ENCODE measurements at places on chromosomes 3 and 15. TPM values are rescaled to one million over a fixed set of nuclear protein-coding genes. Genes with fewer than 3 reads are reported as not detected.

DNA sequence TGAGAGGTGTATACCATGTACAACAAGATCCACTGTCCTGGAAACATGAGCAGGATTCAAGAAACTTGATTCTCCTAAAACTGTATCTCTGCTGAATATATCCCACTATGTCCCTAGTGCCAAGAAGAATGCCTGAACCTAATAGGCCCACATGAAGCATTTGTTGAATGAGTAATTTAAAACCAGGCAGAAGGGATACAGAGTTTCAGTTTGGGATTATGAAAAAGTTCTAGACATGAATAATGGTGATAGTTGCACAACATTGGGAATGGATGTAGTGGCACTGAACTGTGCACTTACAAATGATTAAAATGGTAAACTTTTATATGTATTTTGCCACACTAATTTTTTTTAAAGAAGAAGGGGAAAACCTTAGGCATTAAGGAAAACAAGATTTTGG is 261.1 kb downstream of the IL5RA start:
- DNase-seq = no peak

GRCh38 chr15:48566668-48567067 is 78.8 kb downstream of the FBN1 start:
- no peak for DNase-seq

- no peak for DNase-seq
These were observed 20.0 kb upstream of the SLC25A26 start for GRCh38 chr3:66200786-66201185.

DNA sequence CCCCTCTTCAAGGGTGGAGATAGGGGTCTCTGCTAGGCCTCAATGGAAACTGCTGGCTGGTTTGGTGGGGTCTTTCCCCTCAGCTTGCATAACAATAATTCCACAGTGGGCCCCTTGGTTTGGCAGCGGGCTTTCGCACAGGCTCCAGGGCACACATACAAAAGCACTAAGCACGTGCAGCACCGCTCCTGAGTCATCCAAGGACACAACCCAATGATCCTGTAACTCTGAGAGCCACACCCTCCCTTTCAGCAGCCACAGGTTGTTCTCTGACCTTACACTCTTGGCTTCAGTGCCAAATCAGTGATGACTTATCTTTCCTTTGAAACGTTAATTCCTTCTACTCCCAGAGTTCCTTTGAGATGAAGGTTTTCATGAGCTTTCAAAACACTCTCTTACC is 41.7 kb downstream of the DAPK2 start:
- peak; percentile 81 for DNase-seq

- no peak for DNase-seq
These were observed 59.9 kb downstream of the CHL1 start for GRCh38 chr3:256501-256900.

DNA sequence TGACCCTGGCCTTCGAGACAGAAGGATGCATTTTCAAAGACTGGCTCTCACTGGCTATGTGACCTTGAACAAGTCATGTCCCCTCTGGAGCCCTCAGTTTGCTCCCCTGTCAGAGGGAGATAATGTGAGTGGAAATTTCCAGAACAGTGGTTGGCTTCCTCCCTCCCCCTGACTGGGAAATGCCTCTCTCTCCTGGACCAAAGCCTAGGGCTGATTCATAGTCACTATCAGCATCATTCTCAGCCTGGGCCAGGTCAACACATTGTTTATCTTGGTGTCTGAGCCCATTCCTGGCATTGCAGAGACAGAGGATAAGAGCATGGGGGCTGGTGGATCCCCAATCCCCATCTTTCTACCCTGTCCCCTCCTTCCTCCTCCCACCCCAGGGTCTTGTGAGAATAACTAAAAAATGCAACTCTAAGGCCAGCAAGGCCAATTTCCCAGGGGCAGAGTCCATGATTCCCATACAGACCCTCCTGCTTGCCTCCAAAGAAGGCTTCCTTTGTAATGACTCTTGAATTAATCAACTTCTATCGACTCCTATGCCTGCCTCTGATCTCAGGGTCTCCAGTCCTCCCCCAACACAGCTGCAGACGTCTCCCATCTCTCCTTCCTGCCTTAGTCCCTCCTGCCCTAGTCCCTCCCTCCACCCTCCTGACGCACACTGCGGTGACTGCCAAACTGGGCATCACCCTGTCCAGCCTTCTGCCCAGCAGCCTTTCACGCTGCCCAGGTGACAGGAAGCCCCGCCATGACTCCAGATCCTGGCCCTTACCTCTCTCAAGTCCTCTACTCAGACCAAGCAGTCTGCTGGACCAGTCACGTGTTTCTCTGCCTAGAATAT is 35.4 kb upstream of the CORO2B start:
- DNase-seq = peak; percentile 82

GRCh38 chr3:173553635-173554280 is 156.2 kb downstream of the NLGN1 start:
- DNase-seq = peak; percentile 15

- no peak for DNase-seq
These were observed 50.4 kb downstream of the FLNB start for GRCh38 chr3:58058361-58059263.

DNA sequence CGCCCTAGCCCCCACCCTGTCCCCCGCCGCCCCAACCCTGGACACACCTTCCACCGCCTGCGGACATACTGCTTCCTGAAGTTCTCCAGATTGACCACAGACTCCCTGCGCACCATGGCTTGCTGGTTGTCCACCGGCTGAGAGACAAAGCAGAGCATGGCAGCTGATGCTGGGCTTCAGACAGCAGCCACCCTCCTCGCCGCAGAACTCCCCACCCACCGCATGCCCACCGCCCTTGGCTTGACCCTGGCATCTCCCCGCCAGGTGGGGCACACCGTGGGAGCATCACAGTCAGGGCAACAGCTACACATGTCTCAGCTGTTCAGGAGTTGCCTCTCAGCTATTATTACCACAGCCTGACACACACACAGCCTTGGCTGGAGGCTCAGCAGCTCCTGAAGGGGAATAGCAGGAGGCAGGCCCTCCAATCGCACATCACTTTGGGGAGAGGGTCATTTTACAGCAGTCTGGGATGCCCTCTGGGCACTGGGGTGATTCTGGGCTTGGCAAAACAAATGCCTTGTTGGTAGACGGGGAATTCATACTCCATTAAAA is 78.4 kb upstream of the HERC1 start:
- no peak for DNase-seq

- DNase-seq = no peak
These were observed 29.6 kb upstream of the TRPC1 start for GRCh38 chr3:142694225-142694624.

GRCh38 chr3:171566803-171567422 is 106.7 kb upstream of the TNIK start:
- peak; percentile 29 for DNase-seq

DNA sequence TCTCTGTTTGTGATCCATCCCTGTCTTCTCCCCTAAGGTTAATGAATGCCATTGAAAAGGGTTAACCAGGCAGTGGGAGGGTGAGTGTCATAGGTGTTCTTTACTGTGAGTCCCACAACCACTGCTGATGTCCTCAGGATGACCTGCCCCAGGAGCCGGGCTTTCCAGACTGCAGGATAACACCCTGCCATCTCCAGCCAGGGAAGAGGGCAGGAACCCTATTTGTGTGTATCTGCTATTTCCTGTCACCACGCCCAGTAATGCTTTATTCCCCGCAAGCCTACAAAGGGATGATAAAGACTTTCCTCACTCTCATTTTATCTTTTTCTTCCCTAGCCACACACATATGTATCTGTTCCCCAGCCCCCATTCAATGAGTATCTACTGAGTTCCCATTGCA is 15.6 kb upstream of the CTXND1 start:
- DNase-seq = no peak

Gene GLDN
- not detected for polyA plus RNA-seq

Gene NISCH
- 19.8 TPM for polyA plus RNA-seq

Gene BCL2A1
- 19.6 TPM for polyA plus RNA-seq

Data from A549 (cell line).